ENCODE measurements at places on chromosomes 4 and X.
A peak's percentile ranks its signal among the peaks of the same experiment; 100 is the strongest.

GRCh38 chrX:130594453-130594916, 192.7 kb downstream of the RBMX2 start:
- no peak for DNase-seq

- DNase-seq: no peak
Measured at GRCh38 chr4:149785696-149786431, 29.8 kb downstream of the IQCM start.

- no peak for DNase-seq
Measured at GRCh38 chr4:87042221-87042620, 107.4 kb downstream of the AFF1 start.

GRCh38 chrX:65910899-65911298, 129.0 kb downstream of the VSIG4 start:
- DNase-seq: no peak

DNA sequence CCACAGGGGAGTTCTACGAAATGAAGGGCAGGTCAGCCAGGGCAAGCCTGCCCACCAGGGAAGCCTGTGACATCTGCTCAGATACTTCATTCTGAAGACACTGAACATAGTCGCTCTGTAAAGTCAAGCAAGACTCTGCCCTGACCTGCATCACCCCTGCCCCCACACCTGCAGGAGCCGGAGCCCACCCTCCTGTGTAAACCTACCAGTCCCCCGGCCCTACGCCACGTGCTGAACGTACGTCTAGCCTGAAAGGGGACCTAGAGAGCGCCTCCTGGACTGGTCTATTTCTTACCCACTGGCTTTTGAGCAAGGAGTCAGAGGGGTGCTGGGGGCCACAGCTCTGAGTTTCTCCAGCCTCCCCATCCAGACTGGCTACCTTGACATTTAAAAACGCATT, 11.6 kb downstream of the CCNQ start:
- no peak for DNase-seq

- no peak for DNase-seq
Measured at GRCh38 chr4:46852800-46853199, 56.2 kb downstream of the COX7B2 start.

DNA sequence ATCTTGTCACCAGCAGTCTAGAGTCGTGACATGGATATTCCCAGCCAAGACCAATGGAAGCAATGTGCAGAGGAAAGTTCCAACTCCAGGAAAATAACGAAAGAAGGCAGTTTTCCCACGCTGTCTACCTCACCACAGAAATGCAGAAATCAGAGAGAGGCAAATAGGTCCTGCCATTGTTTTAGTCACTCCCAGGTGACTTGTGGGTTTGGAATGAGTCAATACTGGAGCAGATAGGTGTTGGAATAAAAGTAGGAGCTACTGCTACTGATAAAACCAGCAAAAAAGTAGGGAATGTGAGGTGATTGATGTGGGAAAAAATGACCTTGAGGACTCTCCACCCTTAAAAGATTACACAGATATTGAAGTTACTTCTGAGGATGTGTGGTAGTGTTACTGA, 72.8 kb upstream of the RAI2 start:
- DNase-seq: no peak

DNA sequence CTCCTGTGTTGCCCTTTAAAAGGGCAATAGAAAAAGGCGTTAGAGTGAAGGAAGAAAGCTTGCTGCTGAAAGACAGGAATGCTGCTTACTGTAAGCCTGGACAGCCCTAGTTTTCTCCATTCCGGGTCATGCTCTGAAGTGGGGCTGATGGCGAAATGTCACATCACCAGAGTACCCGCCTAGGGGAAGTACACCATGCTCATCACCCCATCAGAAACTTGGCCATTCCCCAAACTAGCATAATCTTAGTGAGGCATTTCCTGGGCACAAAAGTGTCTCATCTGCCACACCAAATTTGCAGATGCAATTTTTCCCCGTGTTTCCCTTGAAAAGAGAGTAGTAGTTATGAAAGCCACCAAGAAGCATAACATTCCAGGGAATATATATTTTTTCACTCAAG, 47.8 kb upstream of the CAMK2D start:
- DNase-seq: peak; percentile 3

GRCh38 chrX:129925305-129926092, 19.5 kb downstream of the UTP14A start:
- peak; percentile 71 for DNase-seq

- DNase-seq: no peak
Measured at GRCh38 chrX:40179283-40179682, 81.5 kb upstream of the BCOR start.

- DNase-seq: no peak
Measured at GRCh38 chr4:78205591-78205990, 148.5 kb downstream of the FRAS1 start.

DNA sequence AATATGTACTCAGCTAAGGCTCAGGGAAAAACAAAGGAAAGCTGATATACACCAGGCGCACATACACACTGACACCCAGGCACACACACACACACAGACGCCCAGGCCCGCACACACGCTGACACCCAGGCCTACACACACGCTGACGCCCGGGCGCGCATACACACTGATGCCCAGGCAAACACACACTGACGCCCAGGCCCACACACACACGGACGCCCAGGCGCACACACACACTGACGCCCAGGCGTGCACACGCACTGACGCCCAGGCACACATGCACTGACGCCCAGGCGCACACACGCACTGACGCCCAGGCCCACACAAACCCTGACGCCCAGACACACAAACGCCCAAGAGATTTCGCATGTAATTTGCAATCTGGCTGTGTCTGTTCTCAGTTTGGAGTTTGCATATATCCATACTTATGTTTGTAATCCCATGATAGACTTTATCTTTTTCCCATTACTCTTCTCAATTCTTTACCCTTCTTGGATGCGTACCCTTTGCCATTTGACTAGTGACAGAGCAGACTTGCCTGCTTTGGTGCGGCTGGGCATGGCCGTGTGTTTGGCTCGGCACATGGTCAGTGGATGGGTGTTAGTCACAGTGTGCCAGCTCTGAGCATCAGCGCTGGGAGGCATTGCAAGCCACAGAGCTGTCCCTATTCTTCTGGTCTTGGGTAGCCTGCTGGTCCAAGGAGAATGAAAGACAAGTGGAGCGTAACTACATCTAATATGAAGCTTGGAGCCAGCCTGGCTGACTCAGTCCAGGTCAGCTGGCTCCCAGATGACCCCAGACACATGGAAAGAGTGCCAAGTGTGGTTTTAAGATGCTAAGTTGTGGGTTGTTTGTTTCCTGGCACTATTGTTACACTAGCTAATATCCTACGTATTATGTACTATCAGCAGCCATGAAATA, 632.4 kb upstream of the ZFP42 start:
- DNase-seq: no peak

GRCh38 chr4:3402491-3403347, 39.0 kb upstream of the HGFAC start:
- DNase-seq: no peak

DNA sequence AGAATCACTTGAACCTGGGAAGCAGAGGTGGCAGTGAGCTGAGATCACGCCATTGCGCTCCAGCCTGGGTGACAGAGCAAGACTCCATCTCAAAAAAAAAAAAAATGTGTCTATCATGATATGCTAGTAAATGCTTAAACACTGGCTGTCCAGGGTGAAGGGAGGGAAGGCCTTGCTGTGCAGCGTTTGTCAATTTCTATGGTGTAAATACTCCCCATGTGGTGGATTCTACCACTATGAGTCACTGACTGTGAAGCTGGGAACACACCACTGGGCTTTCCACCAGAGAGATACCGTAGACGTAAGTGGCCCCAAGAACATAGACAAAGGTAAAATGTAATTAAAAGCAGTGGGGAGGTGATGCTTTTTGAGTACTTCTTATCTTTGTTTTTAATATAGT, 51.3 kb upstream of the LEF1 start:
- DNase-seq: no peak

- no peak for DNase-seq
Measured at GRCh38 chrX:30183554-30183953, 31.8 kb upstream of the MAGEB2 start.

GRCh38 chr4:163959932-163960331, 465.4 kb downstream of the TMA16 start:
- DNase-seq: no peak

DNA sequence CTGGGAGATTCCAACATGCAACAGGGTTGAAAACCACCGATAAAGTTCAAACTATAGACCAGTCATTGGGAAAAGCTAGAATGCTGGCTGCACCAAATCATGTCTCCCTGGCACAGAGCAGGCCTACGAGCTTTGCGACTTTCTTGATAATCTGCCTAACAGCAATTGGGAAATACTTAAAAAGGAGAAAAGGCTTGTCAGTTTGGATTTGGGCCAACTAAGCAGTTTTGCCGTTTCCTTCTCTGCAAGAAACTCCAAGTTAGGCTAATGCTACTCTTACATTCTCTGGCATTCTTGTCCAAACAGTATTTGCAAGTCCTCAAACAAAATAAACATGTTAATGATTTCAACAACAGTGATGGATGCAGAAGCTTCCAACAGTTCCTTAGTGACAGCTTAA, 87.9 kb downstream of the PDK3 start:
- no peak for DNase-seq

Data from AML-193 (cell line).